ENCODE measurements at places on chromosomes 11 and 22.

DNA sequence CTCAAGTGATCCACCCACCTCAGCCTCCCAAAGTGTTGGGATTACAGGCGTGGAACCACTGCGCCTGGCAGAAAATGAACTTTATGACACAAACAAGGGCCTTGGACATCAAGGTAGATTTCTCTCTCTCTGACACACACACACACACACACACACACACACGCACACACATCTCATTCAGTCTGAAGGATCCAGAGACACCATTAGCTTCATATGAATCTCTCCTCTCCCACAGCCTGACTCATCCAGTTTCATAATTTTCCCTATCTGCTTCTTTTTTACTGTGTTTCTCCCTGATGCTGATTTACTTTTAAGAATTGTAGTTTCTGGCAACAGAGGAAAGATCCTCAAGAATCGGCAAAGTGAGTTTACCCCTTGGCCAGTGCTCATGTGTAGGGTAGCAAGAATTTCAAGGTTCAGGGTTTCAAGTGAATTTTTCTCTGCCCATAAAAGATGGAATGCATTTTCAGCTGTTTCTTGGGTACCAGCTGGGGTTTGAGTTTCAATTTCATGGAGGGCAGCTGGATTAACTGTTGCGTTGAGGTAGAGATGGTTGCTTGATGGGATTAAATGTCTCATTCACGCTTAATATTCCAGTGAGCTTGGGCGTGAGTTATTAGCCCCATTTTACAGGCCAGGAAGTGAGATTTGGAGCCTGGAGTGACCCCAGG lies 3.5 kb downstream of the MYO18B start:
- DNase-seq, result no peak

DNA sequence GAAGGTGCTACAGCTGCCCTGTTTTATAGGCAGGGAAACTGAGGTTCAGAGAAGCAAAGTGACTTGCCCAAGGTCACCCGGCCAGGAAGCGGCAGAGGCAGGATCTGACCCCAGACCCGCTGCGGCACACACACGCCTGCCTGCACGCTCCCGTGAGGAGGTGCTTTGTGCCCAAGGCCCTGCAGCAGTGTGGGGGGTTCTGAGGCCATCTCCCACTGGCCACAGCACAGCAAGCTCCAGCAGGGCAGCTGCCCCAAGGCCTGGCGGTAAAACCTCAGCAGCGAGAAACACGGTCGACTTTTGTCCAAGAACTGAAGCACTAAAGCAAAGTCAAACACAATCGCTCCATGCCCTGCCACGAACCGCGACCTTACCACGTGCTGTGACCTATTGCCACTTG lies 42.7 kb downstream of the CDKN1C start:
- DNase-seq, result no peak

DNA sequence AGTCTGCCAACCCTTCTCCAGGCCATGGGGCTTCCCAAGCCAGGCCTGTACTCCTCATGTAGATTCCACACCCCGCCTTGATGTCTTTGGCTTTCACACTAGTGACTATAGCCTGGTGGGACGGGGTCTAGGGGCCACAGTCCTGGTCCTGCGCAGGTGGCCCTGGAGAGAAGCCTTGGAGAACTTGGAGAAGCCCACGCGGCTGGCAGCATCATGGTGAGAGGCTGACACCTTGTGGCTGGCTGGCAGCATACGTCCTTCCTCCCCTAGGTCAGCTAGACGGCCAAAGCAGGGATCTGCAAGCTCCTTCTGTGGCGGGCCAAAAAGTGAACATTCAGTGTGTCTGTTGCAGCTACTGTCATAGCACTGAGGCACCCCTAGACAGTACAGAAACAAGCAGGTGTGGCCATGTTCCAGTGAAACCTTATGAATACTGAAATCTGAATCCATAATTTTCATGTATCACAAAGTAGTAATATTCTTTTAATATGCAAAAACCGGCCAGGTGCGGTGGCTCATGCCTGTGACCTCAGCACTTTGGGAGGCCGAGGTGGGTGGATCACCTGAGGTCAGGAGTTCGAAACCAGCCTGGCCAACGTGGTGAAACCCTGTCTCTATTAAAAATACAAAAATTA lies 42.0 kb downstream of the FAM83F start:
- no peak for DNase-seq

DNA sequence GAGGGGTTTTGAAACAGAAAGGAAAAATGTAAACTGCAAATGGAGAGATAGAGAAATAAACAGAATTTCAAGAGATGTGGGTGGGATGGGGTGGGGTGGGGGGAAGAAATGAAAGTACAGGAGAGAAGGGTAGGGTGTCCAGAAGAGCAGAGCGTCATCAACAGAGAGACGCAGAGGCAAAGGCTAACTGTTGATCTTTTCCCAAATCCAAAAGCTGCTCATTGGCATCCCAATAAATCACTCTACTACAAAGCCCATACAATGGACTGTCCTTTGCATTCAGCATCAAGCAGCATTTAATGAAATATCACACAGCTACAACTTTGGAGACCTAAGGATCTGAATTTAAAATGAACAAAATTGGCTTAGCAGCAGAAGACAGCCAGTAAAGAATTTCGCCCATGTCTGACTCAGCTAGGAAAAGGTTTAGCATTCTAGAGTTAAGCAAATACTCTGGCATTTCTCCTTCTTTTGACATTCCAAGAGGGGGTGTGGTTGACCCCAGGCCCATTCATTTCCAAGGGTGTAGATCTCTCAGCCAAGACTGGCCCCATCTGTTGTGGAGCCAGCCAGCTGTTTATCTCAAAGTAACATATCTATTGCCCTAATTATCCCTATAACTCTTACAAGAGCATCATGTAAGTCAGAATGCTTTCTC lies 1.5 kb downstream of the RAB30 start:
- peak; percentile 69 for DNase-seq

DNA sequence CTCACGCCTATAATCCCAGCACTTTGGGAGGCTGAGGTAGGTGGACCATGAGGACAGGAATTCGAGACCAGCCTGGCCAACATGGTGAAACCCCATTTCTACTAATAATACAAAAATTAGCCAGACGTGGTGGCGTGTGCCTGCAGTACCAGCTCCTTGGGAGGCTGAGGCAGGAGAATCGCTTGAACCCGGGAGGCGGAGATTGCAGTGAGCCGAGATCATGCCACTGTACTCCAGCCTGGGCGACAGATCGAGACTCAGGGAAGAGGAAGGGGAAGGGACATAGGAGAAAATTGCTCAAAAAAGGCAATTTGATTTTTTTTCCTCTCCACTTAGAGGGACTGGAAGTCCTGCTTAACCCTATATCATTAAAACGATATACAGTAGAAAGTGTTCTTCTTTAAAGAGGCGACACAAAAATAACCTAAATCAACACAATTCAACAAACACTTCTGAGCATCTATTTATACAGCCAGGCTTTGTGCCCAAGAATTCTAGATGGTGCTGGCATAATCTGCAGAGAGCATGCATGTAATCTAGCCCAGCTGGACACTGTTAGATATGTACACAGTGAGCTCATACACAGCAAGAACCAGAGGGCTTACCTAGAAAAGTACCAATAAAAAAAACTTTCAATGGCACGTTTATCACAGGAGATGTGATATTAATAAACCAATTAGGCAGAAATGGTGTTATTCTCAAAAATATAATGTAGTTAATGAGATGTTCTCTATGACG lies 20.9 kb upstream of the DENND5A start:
- DNase-seq, result no peak

GRCh38 chr22:40480996-40481395 lies 110.6 kb downstream of the SGSM3 start:
- DNase-seq, result no peak

DNA sequence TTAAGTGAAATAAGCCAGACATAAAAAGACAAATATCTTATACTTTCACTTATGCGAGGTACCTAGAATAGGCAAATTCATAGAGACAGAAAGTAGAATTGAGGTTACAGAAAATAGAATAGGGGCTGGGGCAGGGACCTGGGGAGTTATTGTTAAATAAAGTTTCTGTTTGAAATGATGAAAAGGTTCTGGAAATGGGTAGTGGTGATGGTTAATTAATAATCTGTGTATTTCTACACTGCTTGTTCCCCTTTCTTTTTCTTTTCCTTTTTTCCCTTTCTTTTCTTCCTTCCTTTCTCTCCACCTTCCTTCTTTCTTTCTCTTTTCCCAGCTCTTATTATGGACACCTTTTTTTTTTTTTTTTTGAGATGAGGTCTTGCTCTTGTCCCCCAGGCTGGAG lies 2.8 kb downstream of the NAALADL1 start:
- DNase-seq, result no peak

All from HS-27A (cell line).